Activated naive CD8-positive, alpha-beta T cell treated with anti-CD3 and anti-CD28 coated beads, Interleukin-2, amount 50 U/mL, for 24 hours (primary cell): ENCODE measurements at places on chromosomes 4 and X.

- no peak for DNase-seq
- no peaks in the 10 kb centered on the region for H3K27me3 ChIP-seq
- H3K27ac ChIP-seq = no peak overlapping the region
- H3K36me3 ChIP-seq = peaks cover 8% of the 10 kb centered on the region
Observed at GRCh38 chrX:132401935-132402334, 86.9 kb downstream of the MBNL3 start.

DNA sequence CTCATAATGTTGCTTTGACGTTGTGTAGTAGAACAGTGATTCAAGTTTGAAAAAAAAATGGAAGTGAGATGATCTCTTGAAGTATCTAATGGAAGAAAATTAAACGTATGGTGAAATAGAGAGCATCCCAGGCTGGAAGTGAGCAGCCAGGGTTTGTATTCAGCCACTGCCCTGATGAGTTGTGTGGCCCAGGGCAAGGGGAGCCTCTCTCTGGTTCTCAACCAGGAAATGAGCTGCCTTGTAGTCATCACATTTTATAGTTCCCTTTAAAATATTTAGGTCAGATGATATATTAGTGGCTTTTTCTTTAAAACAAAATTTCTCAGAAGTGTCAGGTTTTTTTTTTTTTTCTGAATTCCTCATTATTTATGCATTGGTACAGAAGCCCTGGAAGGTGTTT lies 150.3 kb downstream of the GPAT3 start:
- peaks cover 8% of the 10 kb centered on the region for H3K27me3 ChIP-seq
- no peak overlapping the region for H3K27ac ChIP-seq
- no peak for DNase-seq
- H3K4me3 ChIP-seq = no peak overlapping the region
- H3K36me3 ChIP-seq = no peaks in the 10 kb centered on the region

GRCh38 chr4:1773754-1774153 lies 19.3 kb upstream of the FGFR3 start:
- no peak overlapping the region for H3K4me3 ChIP-seq
- H3K36me3 ChIP-seq = no peaks in the 10 kb centered on the region
- DNase-seq = no peak
- H3K4me1 ChIP-seq = peaks cover 2% of the 10 kb centered on the region

- no peak overlapping the region for H3K4me3 ChIP-seq
- H3K27ac ChIP-seq = no peak overlapping the region
- H3K36me3 ChIP-seq = no peaks in the 10 kb centered on the region
- no peak for DNase-seq
Observed at GRCh38 chr4:1105662-1106061, 7.7 kb downstream of the RNF212 start.

- DNase-seq = no peak
- H3K36me3 ChIP-seq = peaks cover 5% of the 10 kb centered on the region
- peaks cover 17% of the 10 kb centered on the region for H3K4me1 ChIP-seq
- no peak overlapping the region for H3K4me3 ChIP-seq
- no peaks in the 10 kb centered on the region for H3K27me3 ChIP-seq
Observed at GRCh38 chr4:113908829-113909228, 70.6 kb downstream of the ARSJ start.

GRCh38 chr4:107129076-107129475 lies 93.0 kb upstream of the DKK2 start:
- no peak for DNase-seq
- no peak overlapping the region for H3K4me3 ChIP-seq
- no peak overlapping the region for H3K27ac ChIP-seq
- H3K36me3 ChIP-seq = no peaks in the 10 kb centered on the region

DNA sequence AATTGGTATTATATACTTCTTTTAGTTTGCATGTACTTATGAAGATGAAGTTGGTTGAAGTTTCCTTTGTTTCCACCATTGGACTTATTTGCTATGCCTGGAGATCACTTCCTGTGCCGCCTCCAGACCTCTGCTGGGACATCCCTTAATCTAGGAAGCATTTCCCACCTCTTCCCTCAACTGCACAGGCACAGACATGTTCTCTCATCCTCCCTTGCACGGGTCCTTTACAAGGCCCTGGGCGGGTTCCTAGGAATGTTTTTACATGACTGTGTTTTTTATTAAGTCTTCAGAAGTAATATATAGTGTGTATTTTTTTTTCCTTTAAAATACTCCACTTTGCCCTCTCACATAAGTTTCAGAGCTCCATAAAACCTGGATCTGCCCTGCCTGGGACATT lies 51.0 kb downstream of the TMEM131L start:
- peaks cover 2% of the 10 kb centered on the region for H3K27me3 ChIP-seq
- DNase-seq = no peak
- peak overlapping the region; percentile 98 for H3K27ac ChIP-seq
- peaks cover 89% of the 10 kb centered on the region for H3K4me1 ChIP-seq
- H3K4me3 ChIP-seq = no peak overlapping the region

- no peaks in the 10 kb centered on the region for H3K27me3 ChIP-seq
- H3K27ac ChIP-seq = no peak overlapping the region
- no peaks in the 10 kb centered on the region for H3K4me1 ChIP-seq
- H3K36me3 ChIP-seq = no peaks in the 10 kb centered on the region
- no peak for DNase-seq
Observed at GRCh38 chrX:44428989-44429627, 85.6 kb upstream of the EFHC2 start.

- no peak overlapping the region for H3K27ac ChIP-seq
- DNase-seq = no peak
- no peak overlapping the region for H3K4me3 ChIP-seq
- no peaks in the 10 kb centered on the region for H3K4me1 ChIP-seq
Observed at GRCh38 chr4:73417973-73418372, 13.9 kb downstream of the ALB start.

GRCh38 chr4:168524006-168524405 lies 27.2 kb downstream of the PALLD start:
- no peak overlapping the region for H3K27ac ChIP-seq
- H3K4me3 ChIP-seq = no peak overlapping the region

- H3K4me1 ChIP-seq = no peaks in the 10 kb centered on the region
- no peaks in the 10 kb centered on the region for H3K36me3 ChIP-seq
- H3K27ac ChIP-seq = no peak overlapping the region
- H3K27me3 ChIP-seq = no peaks in the 10 kb centered on the region
Observed at GRCh38 chr4:72457158-72457557, 111.9 kb downstream of the ADAMTS3 start.

GRCh38 chrX:73581002-73581628 lies 18.1 kb downstream of the CHIC1 start:
- no peaks in the 10 kb centered on the region for H3K27me3 ChIP-seq
- H3K4me1 ChIP-seq = peaks cover 19% of the 10 kb centered on the region
- H3K4me3 ChIP-seq = no peak overlapping the region
- no peak overlapping the region for H3K27ac ChIP-seq
- H3K36me3 ChIP-seq = peaks cover 4% of the 10 kb centered on the region

GRCh38 chrX:11267425-11267824 lies 25.8 kb upstream of the AMELX start:
- no peaks in the 10 kb centered on the region for H3K27me3 ChIP-seq
- no peak overlapping the region for H3K27ac ChIP-seq
- no peak overlapping the region for H3K4me3 ChIP-seq
- H3K36me3 ChIP-seq = no peaks in the 10 kb centered on the region
- no peaks in the 10 kb centered on the region for H3K4me1 ChIP-seq

GRCh38 chrX:120302434-120302833 lies 8.8 kb downstream of the TMEM255A start:
- H3K36me3 ChIP-seq = no peaks in the 10 kb centered on the region
- H3K27ac ChIP-seq = peak overlapping the region; percentile 47
- no peak overlapping the region for H3K4me3 ChIP-seq
- H3K4me1 ChIP-seq = peaks cover 22% of the 10 kb centered on the region
- H3K27me3 ChIP-seq = no peaks in the 10 kb centered on the region

DNA sequence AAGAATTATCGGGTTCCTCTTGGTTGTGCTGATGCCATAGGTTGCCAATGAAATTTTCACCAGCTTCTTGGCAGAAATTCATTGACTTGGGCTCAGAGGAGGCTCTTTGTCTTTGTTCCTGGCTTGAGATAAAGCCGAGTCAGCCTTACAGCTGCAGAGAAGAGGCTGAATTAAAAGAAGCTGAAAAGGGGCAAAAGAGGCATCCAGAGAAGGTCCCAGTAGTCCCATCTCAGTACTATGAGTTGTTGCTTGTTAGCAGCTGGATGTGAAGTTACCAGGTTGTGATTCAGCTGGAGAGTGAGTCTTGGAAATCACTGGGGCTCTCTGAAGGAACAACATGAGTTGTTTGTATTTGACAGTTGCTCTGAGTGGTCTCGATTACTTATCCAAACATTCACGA lies 59.7 kb downstream of the SMAD1 start:
- peaks cover 6% of the 10 kb centered on the region for H3K27me3 ChIP-seq
- DNase-seq = no peak
- no peaks in the 10 kb centered on the region for H3K4me1 ChIP-seq
- no peaks in the 10 kb centered on the region for H3K36me3 ChIP-seq
- no peak overlapping the region for H3K27ac ChIP-seq
- H3K4me3 ChIP-seq = no peak overlapping the region

GRCh38 chr4:176676901-176677300 lies 115.8 kb downstream of the VEGFC start:
- H3K4me1 ChIP-seq = no peaks in the 10 kb centered on the region
- H3K4me3 ChIP-seq = no peak overlapping the region
- H3K36me3 ChIP-seq = no peaks in the 10 kb centered on the region
- H3K27ac ChIP-seq = no peak overlapping the region
- no peaks in the 10 kb centered on the region for H3K27me3 ChIP-seq

GRCh38 chrX:150047818-150048217 lies 109.5 kb upstream of the EOLA2 start:
- H3K27ac ChIP-seq = no peak overlapping the region
- no peaks in the 10 kb centered on the region for H3K4me1 ChIP-seq
- H3K4me3 ChIP-seq = no peak overlapping the region
- DNase-seq = no peak

DNA sequence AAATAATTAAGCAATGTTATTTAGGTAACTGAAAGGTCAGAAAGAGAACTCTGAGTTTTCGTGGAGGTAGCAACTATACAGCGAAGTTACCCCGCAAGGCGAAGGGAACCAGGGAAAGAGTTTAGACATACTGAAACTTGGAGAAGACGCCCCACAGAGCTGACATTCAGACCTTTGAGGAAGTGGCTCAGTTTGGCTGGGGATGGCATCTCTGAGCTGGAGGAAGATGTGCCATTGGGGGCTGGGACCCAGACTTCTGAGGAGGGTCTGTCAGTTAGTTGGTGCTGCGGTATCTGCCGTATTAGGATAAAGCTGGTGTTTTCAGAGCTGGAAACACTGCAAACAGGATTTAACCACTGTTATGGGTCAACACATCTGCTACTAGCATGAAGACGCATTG lies 156.6 kb downstream of the ANKRD50 start:
- H3K4me1 ChIP-seq = no peaks in the 10 kb centered on the region
- no peaks in the 10 kb centered on the region for H3K36me3 ChIP-seq
- no peak overlapping the region for H3K27ac ChIP-seq
- no peaks in the 10 kb centered on the region for H3K27me3 ChIP-seq

DNA sequence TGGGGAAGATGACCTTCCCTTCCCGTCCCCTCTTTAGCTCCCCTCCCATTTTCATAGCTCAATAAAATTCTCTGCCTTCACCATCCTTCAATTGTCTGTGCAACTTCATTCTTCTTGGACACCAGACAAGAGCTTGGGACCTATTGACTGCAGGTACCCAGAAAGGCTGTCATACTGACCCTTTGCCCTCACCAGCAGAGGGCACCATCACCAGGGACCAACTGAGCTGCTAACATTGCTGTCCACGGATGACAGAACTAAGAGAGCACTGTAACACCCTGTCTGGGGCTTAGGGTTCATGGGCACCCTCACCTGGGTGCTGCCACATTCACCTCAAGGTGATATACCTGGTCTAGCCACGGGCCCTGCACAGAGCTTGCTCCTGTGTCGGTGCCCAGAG lies 141.3 kb upstream of the VCX3B start:
- no peak overlapping the region for H3K27ac ChIP-seq
- DNase-seq = no peak
- H3K4me3 ChIP-seq = no peak overlapping the region
